ENCODE measurements at places on chromosomes 5 and 9. TPM values are rescaled to one million over a fixed set of nuclear protein-coding genes. Genes with fewer than 3 reads are reported as not detected.
A peak's percentile ranks its signal among the peaks of the same experiment; 100 is the strongest.

CCL19 gene
- 13.4 TPM for total RNA-seq

MAP1B gene
- 163 TPM for total RNA-seq

- DNase-seq: no peak
Observed at GRCh38 chr5:116032991-116033390, 719 bp downstream of the ARL14EPL start.

GRCh38 chr9:8961186-8961851, 1161.7 kb upstream of the DMAC1 start:
- peak; percentile 29 for DNase-seq

GRCh38 chr5:120252839-120253238, 211.3 kb upstream of the PRR16 start:
- no peak for DNase-seq

LRRTM2 gene
- 0.12 TPM for total RNA-seq

DNA sequence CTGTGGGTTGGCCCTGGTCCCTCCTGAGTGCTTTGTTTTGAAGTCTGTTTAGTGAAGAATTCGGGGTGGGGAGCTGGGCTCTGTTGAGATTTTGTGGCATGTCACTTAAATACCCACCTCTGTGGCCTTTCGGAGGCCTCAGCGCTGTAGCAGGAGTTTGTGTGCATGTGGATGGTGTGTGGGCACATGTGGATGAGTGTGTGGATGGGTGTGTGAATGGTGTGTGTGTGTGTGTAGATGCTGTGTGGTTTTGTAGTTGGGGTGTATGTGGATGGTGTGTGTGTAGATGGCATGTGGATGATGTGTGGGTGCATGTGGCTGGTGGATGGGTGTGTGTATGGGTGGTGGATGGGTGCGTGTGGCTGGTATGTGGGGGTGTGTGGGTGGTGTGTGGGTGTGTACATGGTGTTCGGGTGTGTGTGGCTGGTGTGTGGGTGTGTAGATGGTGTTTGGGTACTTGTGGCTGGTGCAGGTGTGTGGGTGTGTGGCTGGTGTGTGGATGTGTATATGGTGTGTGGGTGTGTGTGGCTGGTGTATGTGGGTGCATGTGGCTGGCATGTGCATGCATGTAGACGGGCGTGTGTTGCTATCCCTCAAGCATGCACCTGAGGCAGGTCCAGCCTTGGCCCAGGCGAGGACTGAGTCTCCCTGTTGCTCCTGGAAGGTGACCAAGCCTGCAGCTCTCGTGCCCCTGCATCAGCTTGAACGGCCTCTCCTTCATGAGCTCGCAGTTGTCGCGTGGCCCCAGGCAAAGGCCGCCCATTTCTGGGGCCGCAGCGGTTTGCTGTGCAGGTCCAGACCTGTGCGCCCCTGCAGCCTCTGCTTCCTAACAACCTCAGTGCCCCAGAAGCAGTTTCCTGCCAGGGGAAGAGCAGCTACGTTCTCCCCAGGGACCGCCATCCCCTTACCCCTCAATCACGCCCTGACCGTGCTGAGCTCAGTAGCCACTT, 54.0 kb upstream of the FCN2 start:
- no peak for DNase-seq

GRCh38 chr5:180323941-180324600, 29.1 kb downstream of the GFPT2 start:
- DNase-seq: no peak

- no peak for DNase-seq
Observed at GRCh38 chr5:138360941-138361452, 8.5 kb downstream of the KDM3B start.

GRCh38 chr9:81626511-81626910, 62.8 kb downstream of the TLE1 start:
- no peak for DNase-seq

DNA sequence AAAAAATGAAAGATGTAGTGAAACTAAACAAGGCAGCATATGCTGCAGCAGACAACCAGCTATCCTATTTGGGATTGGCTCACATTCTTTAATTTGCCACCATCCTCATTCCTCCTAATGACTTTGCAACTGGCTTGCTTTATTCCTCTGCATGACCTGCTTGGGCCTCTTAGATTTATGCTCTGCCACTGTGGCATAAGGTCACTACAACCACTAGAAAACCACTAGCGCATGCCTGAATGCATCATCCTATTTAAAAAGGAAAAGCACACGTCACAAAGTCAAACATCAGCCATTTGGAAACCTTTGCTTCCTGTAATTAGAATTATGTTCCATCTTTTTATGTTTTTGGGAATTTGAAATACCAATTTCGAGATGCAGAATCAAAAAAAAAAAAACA, 40.8 kb upstream of the CCDC152 start:
- no peak for DNase-seq

Data from left cardiac atrium (tissue), 4 donors.